Stimulated activated CD8-positive, alpha-beta memory T cell treated with anti-CD3 and anti-CD28 coated beads, Interleukin-12 subunit alpha, Interleukin-12 subunit beta, amount 100 ng/mL, for 1 hour (primary cell): ENCODE measurements at places on chromosomes 4 and X.

DNA sequence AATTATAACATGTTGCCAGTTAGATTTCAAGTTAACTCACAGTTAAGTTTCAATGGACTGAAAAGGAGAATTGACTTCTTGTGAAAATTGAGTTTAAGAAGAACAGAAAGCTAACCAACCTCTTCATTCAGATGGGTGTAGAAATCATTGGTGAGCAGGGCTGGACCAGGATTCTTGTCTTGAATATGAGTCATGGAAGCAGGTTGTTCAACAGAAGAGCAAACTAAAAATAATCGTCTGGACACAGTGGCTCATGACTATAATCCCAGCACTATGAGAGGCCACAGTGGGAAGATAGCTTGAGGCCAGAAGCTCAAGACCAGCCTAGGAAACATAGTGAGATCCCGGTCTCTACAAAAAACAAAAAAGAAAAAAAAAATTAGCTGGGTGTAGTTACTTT, 98.2 kb downstream of the ARSJ start:
- DNase-seq: no peak

- DNase-seq: no peak
Observed at GRCh38 chr4:3410401-3411135, 31.2 kb upstream of the HGFAC start.

GRCh38 chr4:77465271-77465670, 140.3 kb upstream of the CXCL13 start:
- DNase-seq: no peak

DNA sequence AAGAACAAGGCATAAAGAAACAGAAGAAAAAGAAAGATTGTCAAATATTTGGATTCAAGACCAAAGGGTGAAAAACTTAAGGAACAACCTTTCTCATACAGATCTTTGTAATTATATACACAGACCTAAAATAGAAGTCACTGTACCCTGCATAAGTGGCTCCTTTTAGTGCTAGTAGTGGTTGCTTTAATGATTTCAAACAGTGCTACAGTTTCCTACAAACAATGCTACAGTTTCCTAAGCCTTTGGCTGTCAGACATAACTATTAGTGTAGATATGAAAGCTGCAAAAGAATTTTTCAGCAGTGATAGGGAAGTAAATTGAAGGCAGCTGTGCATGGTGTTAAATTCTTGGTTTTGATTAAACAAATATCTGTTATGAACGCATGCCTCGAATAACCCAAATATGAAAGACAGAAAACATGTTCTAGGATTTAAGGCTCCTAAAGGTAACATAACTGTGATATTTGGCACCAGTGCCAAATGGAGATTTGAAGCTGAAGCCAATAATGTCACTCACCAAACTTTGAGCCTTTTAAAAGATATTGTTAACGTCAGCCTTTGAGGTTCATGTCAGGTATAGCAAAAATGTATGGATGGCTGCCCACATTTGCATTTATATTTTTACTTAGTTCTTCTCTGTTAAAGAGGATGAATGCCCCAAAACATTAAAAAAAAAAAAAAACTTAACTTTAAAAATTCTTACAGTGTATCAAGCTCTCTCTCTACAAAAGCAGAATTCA, 36.6 kb downstream of the SMARCAD1 start:
- no peak for DNase-seq

- no peak for DNase-seq
Observed at GRCh38 chrX:118574666-118575065, 79.1 kb downstream of the DOCK11 start.
